Hepatic stellate cell (primary cell): ENCODE measurements at places on chromosomes 16 and 17.

GRCh38 chr17:68906638-68907037, 48.6 kb downstream of the ABCA8 start:
- DNase-seq: no peak

GRCh38 chr17:76597156-76598003, 11.7 kb upstream of the ST6GALNAC2 start:
- DNase-seq: no peak

DNA sequence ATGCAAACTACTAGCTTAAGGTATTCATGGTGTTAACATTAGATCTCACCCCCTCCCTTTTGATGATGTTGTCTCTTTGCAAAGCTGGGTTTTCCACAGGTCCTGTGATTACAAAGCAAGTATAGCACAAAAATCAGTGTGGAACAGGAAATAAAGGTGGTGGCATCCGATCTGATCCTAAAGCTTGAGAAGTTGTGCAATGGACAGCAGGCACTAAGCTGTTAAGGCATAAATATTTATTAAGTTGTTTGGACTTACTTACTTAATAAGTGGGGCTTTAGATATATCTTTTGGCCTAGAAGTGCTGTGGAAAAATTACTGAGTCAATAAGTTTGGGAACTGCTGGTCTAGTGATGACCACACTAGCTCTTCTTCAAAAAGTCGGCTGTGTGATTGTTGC, 5.0 kb downstream of the GLP2R start:
- DNase-seq: no peak

- DNase-seq: no peak
These were observed 185.0 kb downstream of the TANC2 start for GRCh38 chr17:63150994-63151464.
